Cortex of kidney (tissue), 1 donor: ENCODE measurements at places on chromosomes 13 and 19.

GRCh38 chr13:50107205-50107604 lies 92.0 kb downstream of the KCNRG start:
- no peak for DNase-seq

GRCh38 chr13:39415008-39415802 lies 187.8 kb downstream of the LHFPL6 start:
- DNase-seq: no peak

DNA sequence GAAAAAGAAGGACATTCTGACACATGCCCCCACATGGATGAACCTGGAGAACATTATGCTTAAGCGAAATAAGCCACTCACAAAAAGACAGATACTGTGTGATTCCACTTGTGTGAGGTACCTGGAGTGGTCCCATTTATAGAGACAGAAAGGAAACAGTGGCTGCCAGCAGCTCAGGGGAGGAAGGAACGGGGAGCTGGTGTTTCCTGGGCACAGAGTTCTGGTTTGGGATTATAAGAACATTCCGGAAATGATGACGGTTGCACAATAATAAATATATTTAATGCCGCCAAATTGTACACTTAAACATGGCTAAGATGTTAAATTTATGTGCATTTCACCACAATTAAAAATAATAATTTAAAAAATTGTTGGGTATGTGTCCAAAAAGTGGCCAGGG lies 33.0 kb downstream of the SERP2 start:
- DNase-seq: no peak

- no peak for DNase-seq
These were observed 11.2 kb downstream of the SLC1A5 start for GRCh38 chr19:46776927-46777911.

DNA sequence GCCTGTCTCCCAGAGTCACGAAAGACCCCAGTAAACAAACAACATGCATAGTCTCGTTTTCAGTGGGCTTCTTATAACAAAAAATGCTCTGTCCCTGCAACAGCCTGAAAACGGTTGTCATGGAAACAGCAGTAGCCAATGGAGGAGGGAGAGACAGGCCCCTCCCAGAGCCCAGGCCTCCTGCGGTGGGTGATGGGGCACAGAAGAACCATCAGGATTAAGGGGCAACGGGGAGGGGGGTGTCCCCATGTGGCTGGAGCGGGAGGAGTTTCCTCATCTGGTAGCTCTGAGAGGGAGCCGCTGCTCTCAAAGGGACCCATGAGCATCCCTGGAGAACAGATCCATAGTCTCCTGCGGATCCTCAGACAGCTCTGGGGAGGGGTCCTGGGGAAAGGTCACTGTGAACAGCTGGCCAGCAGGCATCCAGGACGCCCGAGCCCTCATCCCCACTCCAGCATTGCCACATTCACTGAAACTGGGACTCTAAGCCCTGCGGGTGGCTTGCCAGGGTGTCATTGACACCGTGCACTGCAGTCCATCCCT lies 37.5 kb upstream of the PNMA8B start:
- DNase-seq: no peak

DNA sequence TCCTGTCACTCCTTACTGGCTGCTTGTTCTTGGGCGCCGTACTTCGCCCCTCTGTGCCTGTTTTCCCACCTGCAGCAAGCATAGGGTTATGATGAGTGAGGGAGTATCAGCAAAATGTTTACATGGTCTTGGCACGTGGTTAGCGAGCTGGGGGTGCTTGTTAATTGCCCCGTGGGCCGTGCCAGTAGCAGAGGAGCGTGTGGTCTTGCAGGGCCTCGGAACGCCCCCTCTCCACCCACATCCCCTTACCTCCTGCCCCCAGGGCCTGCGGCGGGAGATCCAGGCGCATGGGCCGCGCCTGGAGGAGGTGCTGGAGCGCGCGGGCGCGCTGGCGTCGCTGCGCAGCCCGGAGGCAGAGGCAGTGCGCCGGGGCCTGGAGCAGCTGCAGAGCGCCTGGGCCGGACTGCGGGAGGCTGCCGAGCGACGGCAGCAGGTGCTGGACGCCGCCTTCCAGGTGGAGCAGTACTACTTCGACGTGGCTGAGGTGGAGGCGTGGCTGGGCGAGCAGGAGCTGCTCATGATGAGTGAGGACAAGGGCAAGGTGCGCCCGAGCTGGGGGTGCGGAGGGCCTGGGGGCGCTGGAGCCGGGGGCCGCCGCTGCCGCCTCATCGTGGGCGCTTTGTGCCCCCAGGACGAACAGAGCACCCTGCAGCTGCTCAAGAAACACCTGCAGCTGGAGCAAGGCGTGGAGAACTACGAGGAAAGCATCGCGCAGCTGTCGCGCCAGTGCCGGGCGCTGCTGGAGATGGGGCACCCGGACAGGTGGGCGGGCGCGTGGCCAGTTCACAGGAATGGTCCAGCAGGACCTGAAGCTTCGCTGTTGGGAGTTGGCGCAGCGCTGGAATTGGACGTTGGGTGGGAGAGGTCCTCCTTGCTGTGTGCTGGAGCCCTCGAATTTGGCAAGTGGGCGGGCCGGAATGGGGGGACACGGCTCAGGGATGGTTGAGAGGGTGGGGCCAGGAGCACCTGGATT lies 22.5 kb upstream of the SHKBP1 start:
- DNase-seq: no peak
